ENCODE measurements at places on chromosomes 2 and 18. TPM values are rescaled to one million over a fixed set of nuclear protein-coding genes. Genes with fewer than 3 reads are reported as not detected.

SLC14A1 gene
- not detected for polyA plus RNA-seq

SCN1A gene
- polyA plus RNA-seq: not detected

PCARE gene
- polyA plus RNA-seq: not detected

RFTN2 gene
- 0.03 TPM for polyA plus RNA-seq

HOXD13 gene
- polyA plus RNA-seq: 0.17 TPM

- no peak for DNase-seq
Measured at GRCh38 chr2:67839668-67840067, 223.1 kb downstream of the C1D start.

- no peak for DNase-seq
Measured at GRCh38 chr2:144621266-144621665, 101.3 kb upstream of the ZEB2 start.

DNA sequence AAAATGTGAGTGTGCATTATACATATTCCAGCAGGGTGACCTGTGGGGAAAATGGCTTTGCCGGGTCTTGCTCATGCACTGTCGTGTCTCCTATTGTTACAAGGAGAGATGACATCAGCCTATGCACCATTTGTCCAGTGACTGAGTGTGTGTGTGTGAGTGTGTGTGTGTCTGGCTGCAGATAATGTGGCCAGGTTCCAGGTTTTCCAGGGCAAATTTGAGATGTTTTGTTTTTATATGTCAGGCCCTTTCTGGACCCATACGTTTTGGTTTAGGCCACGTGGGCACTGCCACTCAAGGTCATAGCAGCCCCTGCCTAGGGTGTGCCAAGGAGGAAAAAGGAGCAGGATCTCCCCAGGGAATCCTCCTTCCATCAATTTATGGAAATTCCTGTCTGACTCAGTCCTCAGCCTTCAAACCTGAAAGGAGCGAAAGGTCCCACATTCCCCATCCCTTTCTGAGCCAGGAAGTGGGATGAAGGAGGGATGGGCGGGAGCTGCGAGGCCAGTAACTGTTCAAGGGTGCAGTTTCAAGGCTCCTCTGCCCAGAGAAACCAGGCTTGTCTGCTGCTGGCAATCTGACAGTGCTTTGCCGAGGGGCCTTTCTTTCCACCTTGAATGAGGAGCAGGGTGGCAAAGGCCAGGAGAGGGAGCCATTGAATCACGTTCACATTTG, 93.0 kb upstream of the SMAD2 start:
- DNase-seq: peak; percentile 76

DNA sequence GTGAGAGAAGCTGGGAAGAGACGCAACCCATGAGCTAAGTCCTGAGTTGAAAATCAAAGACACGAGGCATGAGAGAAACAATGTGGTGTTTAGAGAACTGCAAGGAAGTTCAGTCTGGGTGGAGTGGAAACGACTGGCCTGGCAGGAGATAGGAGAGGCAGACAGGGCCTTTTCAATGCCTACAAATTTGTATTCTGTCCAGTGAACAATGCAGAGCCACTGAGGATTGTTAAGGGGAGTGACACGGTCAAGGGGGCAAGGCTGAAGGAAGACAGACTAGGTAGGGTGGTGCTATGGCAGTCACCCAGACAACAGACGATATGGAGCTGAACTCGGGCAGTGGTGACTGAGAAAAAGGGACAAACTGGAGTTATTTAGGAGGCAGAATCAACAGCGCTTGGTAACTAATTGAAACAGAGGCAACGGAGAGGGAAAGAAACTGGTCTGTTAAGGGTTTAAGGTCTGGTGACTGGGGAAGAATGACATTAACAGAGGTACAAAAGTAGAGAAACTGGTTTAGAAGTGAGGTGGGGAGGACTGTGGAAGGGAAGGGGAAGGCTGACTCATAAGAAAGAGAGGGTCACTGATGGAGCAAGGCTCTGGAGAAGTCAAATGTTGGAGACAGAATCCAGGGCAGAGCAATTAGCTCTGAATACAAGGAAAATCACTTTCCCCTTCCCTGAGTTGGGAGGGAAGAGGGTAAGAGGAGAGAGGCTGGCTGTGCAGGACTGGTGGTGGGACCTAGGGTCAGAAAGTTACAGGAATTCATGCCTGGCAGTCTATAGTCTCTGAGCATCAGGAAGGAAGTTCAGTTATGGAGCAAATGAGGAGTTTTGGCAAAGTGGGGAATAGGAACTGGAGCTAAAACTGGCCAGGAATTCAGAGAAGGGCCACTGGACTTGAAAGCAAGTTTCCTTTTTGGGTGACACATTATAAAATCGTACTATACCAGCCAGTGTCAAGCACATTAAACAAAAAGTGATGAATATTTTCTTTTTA, 63.4 kb upstream of the CHRNA1 start:
- no peak for DNase-seq

- no peak for DNase-seq
Measured at GRCh38 chr2:8154270-8154669, 527.6 kb upstream of the ID2 start.

- DNase-seq: no peak
Measured at GRCh38 chr2:144114760-144115159, 405.2 kb downstream of the ZEB2 start.

DNA sequence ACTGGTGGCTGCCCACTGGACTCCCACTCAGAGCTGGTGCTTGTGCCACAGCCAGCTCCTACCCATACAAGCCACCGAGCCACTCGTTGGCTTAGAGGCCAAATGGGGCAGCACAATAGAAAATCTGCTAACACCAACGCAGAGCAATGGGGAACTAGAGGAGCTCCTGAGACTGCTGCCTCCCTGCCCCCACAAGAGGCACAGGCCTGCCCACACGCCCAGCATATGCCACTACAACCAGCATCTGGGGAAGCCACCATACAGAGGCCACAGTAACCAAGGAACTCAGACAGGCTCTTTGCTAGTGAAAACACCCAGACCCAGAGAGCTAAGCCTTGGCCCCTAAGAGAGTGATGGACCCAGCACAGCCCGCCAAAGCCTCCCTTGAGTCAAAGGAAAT, 231.2 kb upstream of the RAB6C start:
- DNase-seq: no peak

DNA sequence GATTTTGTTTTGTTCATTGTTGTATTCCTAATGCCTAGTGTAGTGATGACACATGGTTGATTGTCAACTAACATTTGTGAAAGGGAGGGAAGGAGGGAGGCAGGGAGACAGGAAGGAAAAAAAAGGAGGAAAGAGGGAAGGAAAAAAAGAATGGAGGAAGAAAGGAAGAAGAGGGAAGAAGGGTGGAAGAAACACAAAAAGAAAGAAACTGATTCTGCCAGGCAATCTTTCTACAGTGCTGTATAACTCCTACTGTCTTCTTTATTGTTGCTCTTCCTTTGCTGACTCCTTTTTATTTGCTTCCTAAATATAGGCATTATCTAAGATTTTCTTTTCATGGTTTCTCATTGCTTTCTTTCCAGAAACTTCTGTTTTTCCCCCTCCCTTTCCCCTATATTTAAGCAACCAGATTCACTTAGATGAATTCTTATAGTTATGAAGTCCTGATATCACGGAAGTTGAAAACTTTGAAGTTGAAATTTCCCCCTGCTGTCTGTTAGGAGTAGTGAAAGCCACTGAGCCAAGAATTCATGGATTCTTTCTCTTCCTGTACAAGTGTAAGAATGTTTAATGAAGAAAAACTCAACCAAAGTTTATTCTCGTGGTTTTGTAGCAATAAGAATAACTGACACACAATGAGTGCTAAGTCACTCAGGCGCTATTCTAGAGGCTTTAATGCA, 305.1 kb upstream of the FSHR start:
- no peak for DNase-seq

SERPINB12 gene
- not detected for polyA plus RNA-seq

- DNase-seq: no peak
Measured at GRCh38 chr2:105674859-105675541, 69.7 kb upstream of the NCK2 start.

DNA sequence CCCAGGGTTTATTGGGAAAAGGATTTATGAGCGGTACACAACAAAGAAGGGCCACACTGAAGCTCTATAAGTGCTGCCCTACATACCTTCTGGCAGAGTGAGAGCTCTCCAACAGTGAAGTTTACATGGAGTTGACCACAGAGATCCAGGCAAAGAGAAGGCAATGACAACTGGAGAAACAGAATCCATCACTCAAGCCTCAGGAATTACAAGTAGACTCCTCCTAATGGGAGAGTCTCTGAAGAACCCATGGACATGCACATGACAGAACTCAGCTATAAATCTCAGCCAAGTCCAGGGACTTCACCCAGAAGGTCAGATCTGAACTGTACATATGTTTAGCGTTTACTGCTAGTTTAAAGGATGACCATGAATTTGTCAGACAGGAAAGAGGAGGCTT, 164.7 kb downstream of the DNAH7 start:
- no peak for DNase-seq

ANKRD29 gene
- 17.4 TPM for polyA plus RNA-seq

DNA sequence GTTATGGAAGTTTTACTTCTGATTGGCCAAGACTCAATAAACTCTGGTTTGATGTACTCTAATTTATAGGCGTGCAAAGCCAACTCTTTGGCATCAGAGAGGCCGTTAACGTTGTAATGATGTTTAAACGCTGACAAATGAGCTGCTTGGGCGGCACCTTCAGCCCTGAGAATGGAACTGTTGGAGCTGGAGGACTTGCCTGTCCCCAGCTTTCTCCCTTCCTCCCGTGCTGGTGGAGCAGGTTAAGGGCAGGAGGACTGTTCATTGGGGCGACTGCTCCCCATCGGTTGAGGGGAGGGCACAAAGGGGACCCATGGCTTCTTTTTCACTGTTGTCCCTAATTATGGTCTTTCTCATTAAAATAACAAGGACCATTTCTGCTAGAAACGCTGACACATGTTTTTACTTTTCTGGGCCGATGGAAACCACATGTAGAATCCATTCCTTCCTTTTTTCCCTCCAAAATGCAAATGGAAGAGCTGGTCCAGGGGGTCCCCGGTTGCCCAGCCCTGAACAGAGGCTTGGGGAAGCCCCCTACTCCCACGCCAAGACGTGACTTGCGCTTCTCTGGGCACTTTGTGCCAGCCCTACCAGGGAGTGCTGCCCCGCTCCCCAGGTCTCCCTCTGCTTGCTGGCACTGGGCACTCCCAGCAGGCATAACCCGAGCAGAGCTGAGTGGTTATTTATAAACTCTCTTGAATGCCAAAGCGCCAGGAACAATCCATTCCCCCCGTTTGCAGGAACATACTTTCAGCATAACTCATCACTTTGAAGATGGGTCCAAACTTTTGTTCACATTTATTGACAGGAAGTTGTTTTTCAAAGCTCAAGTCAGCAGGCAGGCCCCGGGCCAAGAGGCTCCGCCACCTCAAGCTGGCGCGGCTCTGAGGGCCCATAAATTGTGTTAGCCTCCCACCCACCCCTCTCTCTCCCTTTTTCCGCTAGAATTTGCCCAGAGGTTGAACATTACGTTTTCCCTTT, 170.1 kb downstream of the ASB1 start:
- DNase-seq: peak; percentile 89
